ENCODE measurements at places on chromosomes 5 and 9. TPM values are rescaled to one million over a fixed set of nuclear protein-coding genes. Genes with fewer than 3 reads are reported as not detected.

ECM2 gene
- 21.1 TPM for polyA plus RNA-seq

GRCh38 chr5:9316733-9317132 is 229.1 kb downstream of the SEMA5A start:
- no peak for DNase-seq

DNA sequence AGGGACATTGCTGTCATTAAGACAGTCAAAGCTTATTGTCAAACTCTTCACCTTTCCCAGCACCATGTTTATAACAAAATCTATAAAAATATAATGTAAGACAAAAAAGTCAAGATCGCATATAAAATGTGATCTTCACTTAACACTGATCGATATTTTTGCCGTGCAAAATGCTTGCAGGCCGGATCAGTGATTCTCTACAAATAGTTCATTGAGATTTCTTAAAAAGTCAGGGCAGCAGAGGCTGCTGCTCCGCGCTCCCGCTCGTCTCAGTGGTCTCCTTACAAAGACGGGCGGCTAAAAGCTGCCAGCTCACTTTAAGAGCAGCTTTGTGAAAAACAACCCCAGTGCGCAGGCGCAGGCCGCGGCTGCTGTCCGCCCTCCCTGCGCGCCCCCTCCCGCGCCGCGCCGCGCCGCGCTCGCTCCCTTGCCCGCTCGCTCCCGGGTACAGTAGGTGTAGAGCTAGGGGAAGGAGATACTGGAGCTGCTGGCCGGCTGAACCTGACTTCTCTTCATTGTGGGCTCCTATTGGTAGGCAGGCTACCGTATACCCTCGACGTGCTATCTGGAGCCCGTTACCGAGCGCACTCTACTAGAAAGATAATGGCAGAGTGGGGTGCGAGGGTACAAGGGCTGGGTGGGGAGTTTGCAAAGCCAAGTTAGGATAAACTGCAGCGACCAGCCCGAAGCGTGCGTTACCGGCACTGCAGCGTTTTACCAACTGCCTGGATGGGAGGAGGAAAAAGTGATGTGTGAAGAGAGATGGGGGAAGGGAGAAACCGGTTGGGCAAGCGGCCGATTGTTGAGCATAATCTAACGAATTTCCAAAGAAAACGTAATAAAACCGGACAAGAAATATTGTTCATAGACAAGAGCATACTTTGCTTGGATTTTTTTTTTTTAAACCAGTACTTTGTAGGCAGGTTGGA is at the start of gene ARRDC3:
Gene ARRDC3 (minus strand): TSS at position 291 of the 929 bp plus-strand sequence. CDS start 225 bp downstream, at position 66.
- DNase-seq, result peak; percentile 86

- DNase-seq, result no peak
These were observed 7.2 kb downstream of the FAM219A start for GRCh38 chr9:34451135-34451534.

- no peak for DNase-seq
These were observed 17.4 kb downstream of the SHC3 start for GRCh38 chr9:89161221-89161620.

GRCh38 chr9:125536776-125537175 is 170.2 kb downstream of the MAPKAP1 start:
- DNase-seq, result no peak

PCDHGB7 gene
- polyA plus RNA-seq, result 14.0 TPM

DNA sequence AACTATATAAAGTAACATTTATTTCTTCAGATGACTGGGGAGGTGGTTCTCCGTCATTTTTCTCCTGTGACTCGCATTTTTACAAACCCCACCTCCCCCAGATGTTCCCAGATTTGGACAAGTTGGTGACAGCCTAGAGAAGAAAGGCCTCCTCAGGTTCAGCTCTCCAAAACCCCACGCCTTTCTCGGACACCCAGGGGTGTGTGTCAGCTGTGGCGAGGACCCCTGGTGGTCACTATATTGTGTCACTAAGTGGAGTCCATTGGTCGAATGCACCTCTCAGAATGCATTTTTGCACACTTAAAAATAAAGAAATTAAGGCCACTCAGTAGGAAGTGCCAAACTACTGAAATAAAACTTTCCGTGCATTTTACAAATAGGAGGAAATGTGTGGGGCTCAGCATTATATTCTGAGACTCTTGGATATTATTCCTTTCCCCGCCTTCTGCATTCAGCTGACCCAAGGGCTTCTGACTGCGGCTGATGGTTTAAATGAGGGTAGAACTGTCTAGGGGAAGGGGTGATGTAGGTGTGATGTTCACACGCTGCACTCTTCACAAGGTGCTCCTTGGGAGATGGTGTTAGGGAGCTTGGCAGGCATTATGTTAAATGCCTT is 47.6 kb downstream of the ACO1 start:
- no peak for DNase-seq

DNA sequence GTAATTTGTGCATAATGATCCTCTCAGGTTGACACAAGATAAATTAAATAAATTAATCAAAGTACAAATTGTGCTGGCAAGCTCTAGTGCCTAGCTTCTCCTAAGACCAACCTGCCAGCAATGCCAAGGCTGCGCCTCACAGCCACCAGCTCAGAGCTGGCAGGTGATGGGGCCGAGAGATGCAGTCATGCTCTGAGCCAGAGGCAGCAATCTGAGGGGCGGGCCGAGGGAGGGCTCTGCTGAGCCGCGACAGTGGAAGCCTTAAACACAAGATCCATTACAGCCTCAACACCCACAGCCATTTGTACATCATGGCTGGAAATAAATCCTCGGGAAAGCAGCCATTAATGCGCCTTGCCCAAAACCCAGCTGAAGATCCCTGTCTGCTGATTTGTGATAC is 20.3 kb downstream of the MED27 start:
- DNase-seq, result no peak

DNA sequence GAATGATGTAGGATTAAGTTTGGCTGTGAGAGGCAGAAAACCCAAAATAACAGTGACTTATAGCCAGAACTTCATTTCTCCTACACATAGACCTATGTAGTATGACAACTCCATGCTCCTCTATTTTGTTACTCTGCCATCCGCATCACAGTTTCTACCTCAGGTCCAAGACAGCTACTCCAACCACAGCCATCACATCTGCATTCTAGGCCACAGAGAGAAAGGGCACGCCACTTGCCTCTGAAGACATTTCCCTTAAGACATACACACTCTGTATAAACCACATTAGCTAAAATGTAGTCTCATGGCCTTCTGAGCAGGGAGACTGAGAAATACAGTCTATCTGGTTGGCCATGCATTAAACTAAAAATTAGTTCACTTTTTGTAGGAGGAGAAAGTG is 10.0 kb downstream of the SPINK4 start:
- no peak for DNase-seq

DNA sequence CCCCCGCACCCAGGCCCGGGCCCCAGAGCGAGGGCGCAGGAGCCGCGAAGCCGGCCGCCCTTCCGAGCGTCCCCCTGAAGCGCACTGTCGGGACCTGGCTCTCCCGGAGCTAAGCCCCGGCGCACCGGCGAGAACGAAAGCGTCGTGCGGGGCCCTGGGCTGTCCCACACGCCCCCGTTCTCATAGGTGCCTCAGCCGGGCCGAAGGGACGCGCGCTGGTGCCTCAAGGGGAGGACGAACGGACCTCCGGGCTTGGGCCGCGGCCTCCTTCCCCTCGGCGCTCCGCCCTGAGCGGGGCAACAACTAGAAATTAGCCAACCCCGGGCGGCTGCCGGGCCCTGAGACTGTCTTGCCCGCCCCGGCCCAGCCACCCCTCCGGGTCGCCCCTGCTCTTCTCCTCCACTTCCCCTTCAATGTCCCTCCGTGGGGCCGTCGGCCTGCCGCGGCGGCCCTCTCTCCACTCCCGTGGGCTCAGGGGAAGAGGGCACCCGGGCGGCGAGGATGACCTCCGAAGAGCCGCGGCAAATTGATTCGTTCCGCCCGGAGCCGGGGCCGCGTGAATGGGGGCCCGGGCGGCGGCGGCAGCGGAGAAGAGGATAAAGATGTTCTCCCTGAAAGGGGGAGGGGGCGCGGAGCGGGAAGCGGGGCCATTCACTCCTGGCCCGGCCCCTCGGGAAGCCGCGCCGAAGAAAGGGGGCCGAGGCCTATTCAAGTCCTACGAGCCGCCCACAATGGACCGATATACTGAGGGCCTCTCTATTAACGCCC is 3.5 kb upstream of the PRDM12 start:
- DNase-seq, result no peak

GRCh38 chr9:112870556-112870955 is 20.1 kb downstream of the SLC46A2 start:
- no peak for DNase-seq

TNC gene
- polyA plus RNA-seq, result 421 TPM

GRCh38 chr9:114538241-114538640 is 33.0 kb upstream of the WHRN start:
- no peak for DNase-seq

DNA sequence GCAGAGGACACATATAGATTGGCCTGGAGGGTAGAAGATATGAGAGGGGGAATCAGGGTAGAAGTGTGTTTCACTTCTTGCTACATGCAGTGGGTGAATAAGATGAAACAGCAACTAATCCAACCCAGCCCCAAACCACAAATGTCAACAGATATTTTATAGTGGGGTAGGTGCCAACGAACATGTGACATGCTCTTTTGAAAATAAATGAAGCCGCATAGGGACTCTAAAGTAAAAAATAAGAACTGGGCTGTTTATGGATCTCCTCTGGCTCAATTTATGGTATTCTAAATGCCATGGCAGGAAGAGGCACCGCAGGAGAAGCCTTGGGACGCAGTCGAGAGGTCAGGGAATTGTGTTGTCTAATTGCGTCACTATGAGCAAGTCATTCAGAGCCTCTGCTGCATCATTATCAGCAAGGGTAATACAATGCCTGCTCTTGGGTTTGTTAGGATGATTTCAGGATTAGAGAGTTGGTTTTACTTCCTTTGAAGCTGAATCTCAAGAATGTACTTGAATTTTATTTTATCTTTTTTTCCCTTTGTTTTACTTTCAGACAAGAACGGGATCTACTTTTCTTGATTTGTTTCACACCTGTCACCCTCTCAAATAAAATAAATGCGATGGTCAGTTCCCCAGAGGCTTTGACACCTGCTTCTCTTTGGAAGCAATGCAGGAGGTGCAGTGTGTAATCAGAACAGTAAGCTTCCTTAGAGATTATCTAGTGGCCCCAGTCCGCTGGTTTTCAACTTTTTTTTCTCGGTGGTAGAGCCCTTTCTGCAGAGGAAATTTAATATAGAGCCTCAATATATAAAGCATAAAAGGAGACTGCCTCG is 375.6 kb upstream of the CLINT1 start:
- DNase-seq, result no peak

OBP2B gene
- polyA plus RNA-seq, result not detected

DOCK2 gene
- polyA plus RNA-seq, result 2.6 TPM

DNA sequence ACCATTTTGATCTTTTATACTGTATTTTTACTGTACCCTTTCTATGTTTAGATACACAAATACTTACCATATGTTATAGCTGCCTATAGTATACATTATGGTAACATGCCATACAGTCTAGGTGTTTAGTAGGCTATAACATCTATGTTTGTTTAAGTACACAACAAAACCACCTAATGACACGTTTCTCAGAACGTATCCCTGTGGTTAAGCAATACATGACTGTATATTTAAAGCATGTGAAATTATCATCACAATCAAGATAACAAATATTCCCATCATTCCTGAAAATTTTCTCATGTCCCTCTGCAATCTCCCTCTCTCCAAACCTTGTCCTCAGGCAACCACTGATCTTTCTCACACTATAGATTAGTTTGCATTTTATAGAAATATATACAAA is 66.4 kb upstream of the SUSD1 start:
- DNase-seq, result no peak

RNF183 gene
- polyA plus RNA-seq, result 6.6 TPM

NFIB gene
- 19.9 TPM for polyA plus RNA-seq

EMB gene
- polyA plus RNA-seq, result 4.2 TPM

GRCh38 chr5:22460189-22460588 is 393.0 kb downstream of the CDH12 start:
- no peak for DNase-seq

- DNase-seq, result no peak
These were observed 22.8 kb upstream of the TRMT10B start for GRCh38 chr9:37730839-37731238.

DNA sequence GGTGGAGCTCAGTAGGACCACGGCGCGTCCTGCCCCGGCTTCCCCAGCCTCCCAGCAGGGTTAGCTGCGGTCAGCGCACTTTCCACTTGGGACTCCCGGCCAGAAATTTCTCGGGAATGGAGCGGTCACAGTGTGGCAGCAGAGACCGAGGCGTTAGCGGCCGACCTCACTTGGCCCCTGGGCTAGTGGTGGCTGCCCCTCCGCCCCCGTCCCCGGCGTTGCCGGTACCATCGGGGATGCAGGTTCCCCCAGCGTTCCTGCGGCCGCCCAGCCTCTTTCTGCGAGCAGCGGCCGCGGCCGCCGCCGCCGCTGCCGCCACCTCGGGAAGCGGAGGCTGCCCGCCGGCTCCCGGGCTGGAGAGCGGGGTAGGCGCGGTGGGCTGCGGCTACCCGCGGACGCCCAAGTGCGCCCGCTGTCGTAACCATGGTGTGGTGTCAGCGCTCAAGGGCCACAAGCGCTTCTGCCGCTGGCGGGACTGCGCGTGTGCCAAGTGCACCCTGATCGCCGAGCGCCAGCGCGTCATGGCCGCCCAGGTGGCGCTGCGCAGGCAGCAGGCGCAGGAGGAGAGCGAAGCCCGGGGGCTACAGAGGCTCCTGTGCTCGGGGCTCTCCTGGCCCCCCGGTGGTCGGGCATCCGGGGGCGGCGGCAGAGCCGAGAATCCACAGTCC is 460 bp downstream of the DMRTA1 start:
- no peak for DNase-seq

- no peak for DNase-seq
These were observed 159.2 kb downstream of the CDC42SE2 start for GRCh38 chr5:131423056-131423455.

- no peak for DNase-seq
These were observed 320.0 kb downstream of the ENC1 start for GRCh38 chr5:74320526-74320925.

DNA sequence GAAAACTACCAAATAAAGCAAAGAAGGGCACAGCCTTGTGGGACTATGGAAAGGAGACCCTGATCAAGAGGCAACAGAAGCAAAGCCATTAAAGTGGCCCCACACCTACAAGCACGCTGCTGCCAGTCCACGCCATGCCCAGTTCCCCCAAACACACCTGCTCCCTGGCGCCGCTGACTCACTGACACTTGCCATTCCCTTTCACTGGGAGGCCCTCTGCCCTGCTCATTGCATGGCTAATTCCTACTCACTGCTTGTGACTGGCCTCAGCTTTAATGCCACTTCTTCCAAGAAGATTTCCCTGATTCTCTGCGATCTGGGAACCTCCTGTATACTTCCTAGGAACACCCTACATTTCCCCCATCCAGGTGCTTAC is 71.2 kb upstream of the TAF1L start:
- no peak for DNase-seq

GAPT gene
- 1.5 TPM for polyA plus RNA-seq

TPPP gene
- 2.9 TPM for polyA plus RNA-seq

C9 gene
- 0.25 TPM for polyA plus RNA-seq

PCDHGA4 gene
- 2.2 TPM for polyA plus RNA-seq

GRCh38 chr5:39427229-39427628 is 2.4 kb upstream of the DAB2 start:
- no peak for DNase-seq

DNA sequence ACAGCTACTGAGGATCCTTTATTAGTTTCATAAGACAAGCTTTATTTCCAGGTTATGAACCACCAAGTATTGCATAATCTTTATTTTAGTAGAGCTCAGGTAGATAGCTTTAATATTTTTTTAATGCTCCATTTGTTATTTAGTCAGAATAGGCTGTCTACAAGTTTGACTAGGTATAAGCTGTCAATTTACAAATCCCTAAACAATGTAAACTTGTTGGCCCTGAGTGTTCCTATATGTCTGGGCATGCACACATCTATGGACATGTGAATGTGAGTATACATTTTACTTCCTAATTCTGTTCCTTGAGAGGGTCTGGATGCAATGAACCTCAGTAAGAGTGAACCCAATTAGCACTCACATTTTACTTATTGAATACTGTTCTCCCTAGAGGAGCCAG is 722.2 kb upstream of the PTPRD start:
- DNase-seq, result no peak

Data from right renal cortex interstitium (tissue), 3 donors.